ENCODE measurements at places on chromosomes 5 and 9.

DNA sequence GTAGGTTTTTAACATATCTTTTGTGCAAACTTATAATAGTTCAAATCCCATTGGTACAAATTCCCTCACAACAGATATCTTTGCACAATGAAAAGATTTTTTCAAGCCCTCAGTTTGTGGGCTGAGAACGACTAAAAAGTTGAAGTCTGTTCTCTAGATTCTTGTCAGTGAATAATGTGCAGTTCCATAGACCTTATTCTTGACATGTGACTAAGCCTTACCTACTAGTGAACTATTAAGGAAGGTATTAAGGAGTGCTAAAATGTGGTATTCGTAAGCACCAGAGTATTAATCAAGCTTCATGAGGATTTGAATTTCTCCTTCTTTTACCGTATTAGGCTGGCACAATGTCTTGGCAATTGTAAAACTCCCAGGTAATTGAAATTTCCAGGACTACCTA lies 205.6 kb upstream of the DMRTA1 start:
- DNase-seq = no peak

DNA sequence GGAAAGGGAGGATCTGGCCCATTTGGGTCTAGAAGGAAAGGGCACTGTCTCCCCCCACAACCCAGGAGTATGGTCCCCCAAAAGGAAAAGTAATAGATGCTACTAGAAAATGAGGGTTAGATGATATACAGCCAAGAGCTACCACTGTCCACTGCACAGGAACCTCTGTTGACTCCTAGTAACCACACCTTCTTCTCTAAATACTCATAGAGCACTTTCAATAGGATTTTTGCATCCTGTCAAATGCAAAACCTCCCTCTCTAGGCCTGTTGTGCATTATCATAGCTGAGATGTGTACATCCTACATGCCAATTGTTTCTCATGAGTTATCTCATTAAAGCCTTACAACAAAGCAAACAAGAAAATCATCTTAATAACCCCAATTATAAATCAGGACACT lies 66.8 kb downstream of the THBS4 start:
- DNase-seq = no peak

DNA sequence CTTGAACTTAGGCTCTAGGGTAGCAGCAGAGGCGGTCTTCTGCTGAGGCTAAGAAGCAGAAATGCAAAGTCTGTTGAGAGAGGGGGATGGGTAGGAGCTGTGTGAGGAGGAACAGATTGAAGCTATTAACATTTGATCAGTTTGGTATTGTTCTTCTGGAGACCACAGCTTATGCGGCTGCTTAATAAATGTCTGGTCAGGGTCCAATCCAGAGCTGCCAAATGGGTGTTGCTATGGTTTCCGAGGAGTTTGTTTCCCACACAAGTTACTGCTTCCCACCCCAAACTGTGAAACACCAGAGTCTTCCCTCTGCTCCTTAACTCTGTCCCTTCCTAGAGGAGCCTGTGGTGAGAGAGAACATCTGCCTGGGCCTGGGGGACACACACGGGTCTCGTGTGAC lies 142.2 kb upstream of the KLF4 start:
- DNase-seq = peak; percentile 82

- DNase-seq = no peak
These were observed 3.8 kb downstream of the MTMR12 start for GRCh38 chr5:32308946-32309345.

DNA sequence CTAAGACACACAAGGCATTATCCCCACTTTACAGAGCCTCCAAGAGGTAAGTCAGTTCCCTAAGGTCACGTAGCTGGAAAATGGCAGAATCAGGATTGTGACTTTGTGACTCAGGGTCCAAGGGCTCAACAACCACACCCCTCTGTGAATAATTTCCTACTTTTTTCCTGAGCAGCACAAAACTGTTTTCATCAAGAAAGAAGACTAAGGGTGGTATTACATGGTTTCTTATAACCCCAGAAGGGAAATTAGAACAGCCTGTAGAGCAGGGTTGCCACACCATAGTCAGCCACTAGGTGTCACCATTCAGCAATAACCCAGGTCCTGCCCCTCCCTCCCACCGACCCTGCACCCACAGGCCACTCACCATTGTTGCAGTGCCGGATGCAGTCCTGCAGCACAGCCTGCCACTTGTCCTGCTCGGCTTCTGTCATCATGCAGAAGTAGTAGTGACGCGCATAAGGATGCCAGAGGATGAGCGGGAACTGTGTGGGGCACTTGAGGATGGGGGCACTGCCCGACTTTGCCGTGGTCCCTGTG lies 72.1 kb downstream of the LRSAM1 start:
- DNase-seq = no peak

DNA sequence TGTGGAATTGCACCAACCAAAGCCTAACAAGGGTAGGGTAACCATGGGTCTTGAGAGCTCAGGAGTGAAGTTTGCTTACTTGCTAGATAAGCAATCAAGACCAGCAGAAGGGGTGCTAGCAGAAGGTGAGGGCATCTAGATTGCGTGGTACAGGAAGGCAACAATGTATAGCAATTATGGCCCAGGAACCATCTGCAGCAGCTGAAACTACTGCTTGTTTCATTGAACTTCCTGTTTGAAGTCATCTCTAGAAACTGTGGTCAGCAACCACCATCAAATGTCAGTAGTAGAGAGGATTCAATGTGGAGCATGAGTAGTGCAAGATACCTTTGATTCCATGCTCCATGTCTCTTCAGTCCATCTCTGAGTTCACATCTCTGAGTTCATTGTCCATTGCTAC lies 462.1 kb upstream of the GRAMD2B start:
- DNase-seq = no peak

- DNase-seq = peak; percentile 32
These were observed 522.7 kb downstream of the NR2F1-AS1 start for GRCh38 chr5:93058309-93058708.

DNA sequence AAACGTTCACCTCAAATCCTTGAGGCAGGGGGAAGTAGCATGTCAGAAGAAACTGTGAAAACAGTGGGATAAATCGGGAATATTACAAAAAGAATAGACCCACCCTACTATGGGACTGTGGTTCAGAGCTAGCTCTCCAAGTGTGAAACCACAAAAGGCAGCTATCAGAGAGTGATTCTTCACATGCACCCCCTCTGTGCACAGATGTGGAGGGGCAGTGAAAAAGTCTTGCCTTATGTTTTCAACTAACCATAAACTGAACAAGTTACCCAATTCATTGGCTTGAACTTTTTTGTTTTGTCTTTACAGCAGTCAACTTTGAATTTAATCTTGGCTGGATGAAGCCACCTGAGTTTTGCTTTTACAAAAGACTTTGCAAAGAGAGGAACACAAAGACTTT lies 98.8 kb upstream of the NR4A3 start:
- no peak for DNase-seq
